ENCODE measurements at places on chromosomes 7 and 10. TPM values are rescaled to one million over a fixed set of nuclear protein-coding genes. Genes with fewer than 3 reads are reported as not detected.

- no peak for DNase-seq
Observed at GRCh38 chr7:16422917-16423316, 1.6 kb upstream of the CRPPA start.

DNA sequence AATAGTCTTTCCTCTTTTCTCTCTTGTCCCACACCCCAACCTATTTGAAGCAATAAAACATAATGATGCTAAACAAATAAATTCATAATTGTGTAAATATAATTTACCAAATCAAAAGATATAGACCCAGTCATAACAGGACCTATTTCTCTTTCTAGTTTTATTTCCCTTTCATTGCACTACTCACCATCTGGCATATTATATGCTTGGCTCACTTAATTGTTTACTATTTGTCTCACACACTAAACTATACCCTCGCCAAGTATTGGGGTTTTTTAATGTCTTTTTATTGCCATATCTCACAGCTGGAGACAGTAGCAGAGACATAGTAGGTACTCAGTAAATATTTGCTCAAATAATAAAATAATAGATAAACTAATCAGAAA lies 597.5 kb upstream of the PCDH15 start:
- DNase-seq = no peak

GRCh38 chr10:119673271-119673670 lies 22.1 kb downstream of the BAG3 start:
- DNase-seq = no peak

CD36 gene
- 0.82 TPM for total RNA-seq

NDUFB8 gene
- 433 TPM for total RNA-seq

Measured in NCI-H460 (cell line).